Fibroblast of lung (primary cell): ENCODE measurements at places on chromosomes 1 and 21. TPM values are rescaled to one million over a fixed set of nuclear protein-coding genes. Genes with fewer than 3 reads are reported as not detected.

- DNase-seq: no peak
Observed at GRCh38 chr1:56931686-56932085, 34.1 kb downstream of the C8B start.

DNA sequence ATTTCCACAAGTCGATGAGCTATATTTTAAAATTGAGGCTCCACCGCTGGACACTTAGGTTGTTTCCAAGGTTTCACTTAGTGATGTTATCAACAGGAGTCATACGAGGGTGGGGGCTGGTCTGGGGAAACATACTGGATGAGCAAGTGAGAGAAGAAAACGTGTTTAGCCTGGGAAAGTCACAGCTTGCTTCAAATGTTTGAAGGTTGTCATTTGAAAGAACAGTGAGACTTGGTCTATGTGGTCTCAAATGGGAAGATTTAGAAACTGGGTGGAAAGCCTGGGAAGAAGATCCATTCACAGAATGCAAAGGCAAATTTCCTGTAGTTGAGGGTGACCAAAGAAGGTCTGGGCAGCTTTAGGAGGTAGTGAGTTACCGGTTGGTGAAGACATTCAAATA is 9.9 kb upstream of the DYRK1A start:
- DNase-seq: no peak

GRCh38 chr1:27872059-27872801 is at the start of gene THEMIS2:
TSS of gene THEMIS2 (plus strand) at chr1:27872544. CDS start at chr1:27872572, 28 bp downstream.
- peak; percentile 39 for DNase-seq

GRCh38 chr1:168372861-168373371 is 92.2 kb downstream of the TBX19 start:
- no peak for DNase-seq

- DNase-seq: no peak
Observed at GRCh38 chr1:247431643-247432042, 15.7 kb downstream of the NLRP3 start.

DNA sequence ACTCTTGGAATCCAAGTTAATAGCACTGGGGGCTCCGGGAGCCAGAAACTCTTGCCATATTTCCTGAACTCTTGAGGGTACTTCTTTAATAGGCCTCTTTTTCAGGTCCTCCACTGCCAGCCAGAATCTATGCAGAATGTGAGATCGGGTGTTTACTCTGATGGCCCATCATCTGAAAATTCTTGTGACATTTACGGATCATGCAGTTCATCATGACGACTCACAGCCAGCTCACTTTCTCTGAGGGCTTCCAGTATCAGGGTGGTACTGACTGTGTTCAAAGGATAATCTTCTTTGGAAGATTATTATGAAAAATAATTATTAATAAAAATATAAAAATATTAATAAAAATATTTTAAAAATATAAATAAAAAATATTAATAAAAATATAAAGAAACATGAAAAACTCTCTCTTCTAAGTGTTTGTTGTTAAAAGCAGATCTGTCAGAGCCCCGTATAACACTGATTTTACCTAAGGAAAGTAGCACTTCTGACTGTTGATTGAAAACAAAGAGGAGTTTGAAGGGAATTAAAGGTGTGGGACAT is 194.3 kb upstream of the GREM2 start:
- DNase-seq: no peak

DNA sequence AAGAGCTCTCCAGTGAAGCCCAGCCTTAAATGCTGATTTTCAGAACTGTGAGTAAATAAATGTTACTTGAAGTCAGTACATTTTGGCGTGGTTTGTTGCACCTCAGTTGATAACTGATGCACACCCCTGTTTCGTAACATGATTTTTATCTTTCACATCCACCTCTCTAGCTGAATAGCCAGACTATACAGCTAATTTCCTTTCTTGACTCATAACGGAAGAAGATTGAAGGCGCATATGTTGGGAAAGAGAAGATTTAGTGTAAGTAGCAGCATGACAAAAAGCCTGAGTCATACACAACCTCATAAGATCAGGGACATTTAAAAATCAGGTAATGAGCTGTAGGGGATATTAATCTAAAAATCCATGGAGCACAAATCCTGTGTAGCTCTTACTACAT is 716.2 kb upstream of the ZP4 start:
- DNase-seq: no peak

- DNase-seq: no peak
Observed at GRCh38 chr1:228853191-228853590, 117.9 kb downstream of the RHOU start.

- no peak for DNase-seq
Observed at GRCh38 chr1:8889103-8889846, 10.8 kb upstream of the ENO1 start.

DNA sequence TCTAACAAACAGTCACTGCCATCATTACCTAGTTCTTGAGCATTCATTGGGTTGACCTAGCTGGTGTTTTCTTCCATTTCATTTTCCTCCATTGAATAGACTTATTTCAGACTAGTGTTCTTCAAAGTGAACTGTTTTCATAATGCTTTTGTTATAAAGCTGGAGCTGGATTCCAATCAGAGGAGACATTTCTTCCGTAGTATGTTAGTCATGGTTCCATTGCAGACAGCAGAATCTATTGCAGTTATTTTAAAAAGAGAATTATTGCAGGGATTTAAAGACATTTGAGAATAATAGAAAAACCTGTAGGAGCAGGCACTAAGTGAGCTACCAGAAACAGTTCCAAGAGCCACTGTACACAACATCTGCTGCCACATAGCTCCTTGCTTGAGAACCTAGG is 50.0 kb downstream of the HHAT start:
- no peak for DNase-seq

DNA sequence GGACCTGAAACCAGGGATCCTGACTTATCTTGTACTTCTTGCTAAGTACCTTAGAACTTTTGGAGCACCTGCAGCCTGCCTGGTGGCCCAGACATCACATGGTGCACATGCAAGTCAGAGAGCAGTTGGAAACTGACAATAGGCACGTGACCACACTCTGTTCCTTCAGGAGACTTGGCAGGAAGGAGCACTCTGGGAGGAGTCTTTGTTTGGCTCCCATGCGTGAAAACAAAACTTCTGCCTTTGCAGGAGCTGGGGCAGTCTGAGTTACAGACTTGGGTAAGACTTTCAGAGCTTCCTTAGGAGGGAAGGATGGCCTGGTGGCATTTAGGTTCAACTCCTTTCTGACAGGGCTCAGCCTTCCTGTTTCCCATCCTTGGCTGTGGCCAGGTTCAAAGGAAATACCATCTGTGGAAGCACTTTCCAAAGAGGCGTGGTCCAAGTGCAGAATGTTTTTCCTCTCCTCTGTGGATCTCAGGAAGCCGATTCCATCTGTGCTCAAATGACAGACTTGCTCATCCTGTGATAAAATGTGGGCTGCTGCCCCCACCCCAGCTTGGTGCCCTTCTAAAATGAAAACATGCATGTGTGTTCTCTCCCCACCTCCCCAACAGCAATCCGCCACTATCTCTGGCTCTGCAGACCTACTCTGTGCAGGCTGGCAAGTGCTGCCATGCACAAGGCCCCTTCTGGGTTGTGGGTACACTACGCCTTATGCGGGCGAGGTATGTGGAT is 14.1 kb upstream of the ZNF436 start:
- DNase-seq: no peak

- DNase-seq: no peak
Observed at GRCh38 chr1:180590889-180591288, 32.1 kb downstream of the OVAAL start.

DNA sequence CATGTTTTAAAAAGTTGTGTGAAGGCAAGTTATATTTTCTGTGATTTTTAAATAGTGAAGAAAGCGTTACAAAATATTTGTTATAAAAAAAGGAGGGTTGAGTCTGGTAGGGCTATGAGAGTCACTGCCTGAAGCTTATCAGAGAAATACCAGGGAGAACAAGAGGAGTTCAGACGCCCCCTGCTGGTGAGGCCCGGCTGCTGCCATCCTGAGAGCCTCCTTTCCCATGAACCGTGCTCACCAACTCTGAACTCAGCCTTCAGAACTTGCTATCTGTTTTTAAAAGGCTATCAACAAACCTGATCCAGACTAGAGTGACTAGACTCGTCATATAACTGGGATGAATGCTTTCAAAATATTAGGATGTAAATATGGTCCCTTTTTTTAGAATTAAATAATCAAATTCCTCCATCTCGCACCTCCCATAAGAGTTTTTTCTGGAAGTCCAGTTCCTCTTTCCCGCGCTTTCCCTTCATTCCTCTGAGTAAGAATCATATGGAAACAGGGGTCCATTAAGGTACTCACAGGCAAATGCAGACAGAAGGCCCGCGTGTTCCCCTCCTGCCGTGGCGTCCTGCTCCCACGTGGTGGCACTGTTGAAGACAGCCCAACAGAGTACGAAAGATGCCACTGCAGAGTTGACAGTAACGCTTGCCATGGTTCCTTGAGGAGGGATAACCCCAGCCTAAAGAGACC is 26.2 kb upstream of the SPATA6 start:
- peak; percentile 82 for DNase-seq

- peak; percentile 15 for DNase-seq
Observed at GRCh38 chr1:119732465-119733168, 20.9 kb downstream of the PHGDH start.

DNA sequence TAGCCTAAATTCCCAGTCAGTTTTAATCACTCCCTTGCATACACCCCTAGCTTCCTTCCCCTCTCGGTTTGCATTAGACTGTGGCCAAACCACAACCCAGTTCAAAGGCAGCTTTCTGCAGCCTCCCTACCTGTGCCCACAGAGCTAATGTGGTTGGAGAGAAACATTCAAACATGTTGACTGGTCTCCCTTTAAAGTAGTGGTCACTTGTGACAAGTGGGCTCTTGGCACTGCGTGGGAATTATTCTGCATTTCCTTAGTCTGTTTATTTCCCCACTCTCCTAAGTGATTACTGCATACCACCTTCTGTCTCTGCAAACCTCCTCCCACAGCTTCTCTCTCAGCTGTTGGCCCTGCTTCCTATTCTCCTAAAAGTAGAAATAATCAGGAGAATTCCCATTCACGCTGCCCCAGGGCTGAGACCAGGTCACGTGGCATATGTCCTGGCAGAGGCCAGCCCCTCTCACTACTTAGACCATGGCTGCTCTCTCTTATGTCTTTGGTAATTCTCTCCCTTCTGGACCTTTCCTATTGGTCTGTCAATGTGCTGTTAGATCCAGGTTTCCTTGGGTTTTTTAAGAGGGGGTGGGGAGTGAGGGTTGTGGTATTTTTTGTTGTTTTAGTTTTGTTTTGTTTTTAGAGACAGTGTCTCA is 38.4 kb upstream of the CD101 start:
- no peak for DNase-seq

DNA sequence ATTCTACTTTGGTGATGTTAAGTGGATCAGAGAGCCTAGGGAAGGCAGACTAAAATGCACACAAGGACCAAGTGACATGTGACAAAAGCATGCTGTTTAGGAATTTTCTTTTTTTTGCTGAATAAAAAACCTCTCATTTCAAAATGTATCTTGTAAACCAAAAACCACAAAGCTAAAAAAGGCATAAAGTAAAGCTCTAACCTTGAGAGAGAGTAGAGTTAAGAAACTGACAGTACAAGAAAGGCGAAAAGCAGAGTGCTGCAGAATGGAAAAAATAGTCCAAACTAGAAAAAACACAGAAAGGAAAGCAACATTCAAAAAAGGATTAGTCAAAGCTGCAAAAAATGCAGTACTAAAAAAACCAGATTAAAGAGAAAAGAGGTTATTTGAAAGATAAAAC is 76.5 kb downstream of the EPS15 start:
- no peak for DNase-seq

- DNase-seq: no peak
Observed at GRCh38 chr1:181015251-181015615, 7.4 kb downstream of the STX6 start.

GRCh38 chr1:44254392-44254910 is 41.2 kb downstream of the DMAP1 start:
- no peak for DNase-seq

GRCh38 chr1:153852170-153852569 is 70.6 kb downstream of the GATAD2B start:
- DNase-seq: no peak

DNA sequence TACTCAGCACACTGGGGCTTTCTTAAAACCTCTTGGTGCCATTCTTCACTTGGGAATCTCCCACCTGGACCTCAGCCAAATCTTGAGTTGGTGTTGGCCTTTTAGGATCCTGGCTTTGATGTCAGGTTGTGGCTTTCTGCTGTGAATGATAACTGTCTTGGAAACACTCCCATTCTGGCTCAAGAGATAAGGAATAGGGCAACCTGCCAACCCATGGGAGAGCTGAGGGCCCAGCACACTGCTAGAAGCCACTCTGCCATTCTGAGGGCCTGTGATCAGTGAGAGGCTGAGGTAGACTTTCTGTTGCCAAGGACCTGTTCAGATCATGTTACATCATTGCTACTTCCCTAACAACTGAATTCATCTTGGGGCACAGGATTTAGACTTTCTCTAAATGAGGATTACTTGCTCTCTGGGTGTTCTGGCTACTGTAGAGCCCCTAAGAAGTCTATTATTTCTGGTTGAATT is 45.8 kb downstream of the TTC39A start:
- peak; percentile 57 for DNase-seq

- DNase-seq: no peak
Observed at GRCh38 chr1:28286111-28286510, 26.8 kb downstream of the SESN2 start.

GRCh38 chr1:25103164-25103795 is 129.0 kb downstream of the SYF2 start:
- DNase-seq: no peak

GRCh38 chr1:209364716-209365115 is 218.8 kb upstream of the CAMK1G start:
- DNase-seq: peak; percentile 57

DNA sequence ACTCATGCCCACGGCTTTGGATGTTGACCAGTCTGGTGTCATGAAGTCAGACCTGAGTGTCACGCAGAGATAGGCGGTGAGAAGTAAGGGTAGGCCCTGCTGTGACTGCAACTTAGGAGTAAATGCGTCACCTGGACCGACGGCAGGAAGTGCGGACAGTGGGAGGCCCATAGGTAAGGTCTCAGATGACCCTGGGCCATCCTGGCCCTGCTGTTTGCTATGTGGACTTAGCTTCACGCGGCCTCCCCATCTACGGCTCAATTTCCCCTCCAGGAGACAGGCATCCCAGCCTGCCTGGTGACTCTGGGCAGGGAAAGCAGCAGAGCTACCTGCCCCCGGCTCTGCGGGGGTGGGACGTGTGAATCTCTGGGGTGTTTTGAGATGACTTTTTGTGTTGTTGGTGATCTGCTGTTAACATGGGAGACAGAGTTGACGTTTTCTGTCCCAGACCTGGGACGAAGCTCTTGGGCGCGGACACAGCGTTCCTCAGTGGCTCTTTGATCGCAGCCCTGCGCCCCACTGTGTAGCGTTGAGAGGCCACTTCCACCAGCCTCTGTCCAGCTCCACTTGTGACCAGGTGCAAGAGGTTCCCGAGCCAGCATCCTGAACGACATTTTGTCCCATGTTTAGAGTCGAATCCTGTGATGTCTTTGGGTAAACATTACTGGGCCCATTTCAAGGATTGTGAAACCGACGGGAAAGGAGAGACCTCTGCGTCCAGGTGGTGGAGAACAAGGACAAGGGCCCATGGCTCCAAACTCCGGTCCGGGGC is 39.9 kb downstream of the CRYAA start:
- DNase-seq: no peak

MROH7 gene
- under 0.01 and 0.33 TPM in 2 replicates for total RNA-seq

FMOD gene
- total RNA-seq: 3.3 and 15.4 TPM in 2 replicates

TSPEAR gene
- not detected in 2 replicates for total RNA-seq

PROK1 gene
- total RNA-seq: not detected in 2 replicates

CDK18 gene
- 0.33 and 1.5 TPM in 2 replicates for total RNA-seq

SLFNL1 gene
- 0.51 and 0.66 TPM in 2 replicates for total RNA-seq

VWA5B1 gene
- total RNA-seq: not detected in 2 replicates

CLCA1 gene
- total RNA-seq: not detected in 2 replicates

RNF2 gene
- total RNA-seq: 18.2 and 19.7 TPM in 2 replicates

C4BPA gene
- total RNA-seq: not detected in 2 replicates

MPL gene
- not detected in 2 replicates for total RNA-seq

RBP7 gene
- total RNA-seq: not detected in 2 replicates

RRP1B gene
- 16.9 and 20.3 TPM in 2 replicates for total RNA-seq
